Hepatic stellate cell (primary cell): ENCODE measurements at places on chromosomes 6 and 20.

DNA sequence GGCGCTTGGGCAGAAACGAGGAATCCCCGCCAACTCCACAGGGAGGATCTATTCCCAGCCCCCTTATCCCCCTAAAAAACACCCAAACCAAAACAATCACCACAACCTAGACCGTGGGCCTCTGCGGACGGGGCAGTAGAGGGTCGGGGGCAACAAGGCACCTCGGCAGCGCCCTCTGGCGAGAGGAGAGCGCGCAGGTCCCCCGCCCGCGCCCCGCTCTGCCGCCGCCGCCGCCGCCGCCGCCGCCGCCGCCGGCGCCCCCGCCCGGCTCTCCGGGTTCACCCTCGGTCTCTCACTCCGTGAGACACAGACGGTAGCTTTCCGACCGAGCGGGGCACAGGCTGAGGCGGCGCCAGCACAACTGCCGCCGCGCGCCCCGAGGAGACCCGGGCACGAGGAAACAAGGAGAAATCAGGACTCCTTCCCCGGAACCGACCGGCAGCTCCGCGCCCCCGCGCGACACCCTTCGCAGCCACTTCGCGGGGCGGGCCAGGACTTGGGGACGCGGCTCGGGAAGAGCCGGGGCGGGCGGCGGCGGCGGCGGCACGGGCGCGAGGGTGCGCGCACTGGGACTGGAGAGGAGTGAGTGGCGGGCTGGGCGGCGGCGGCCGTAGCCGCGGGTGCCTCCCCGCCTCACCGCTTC, at the start of gene SLC35F1:
Gene SLC35F1, plus strand, starts transcription at position 307 of the 643 bp plus-strand sequence.
- no peak for DNase-seq

DNA sequence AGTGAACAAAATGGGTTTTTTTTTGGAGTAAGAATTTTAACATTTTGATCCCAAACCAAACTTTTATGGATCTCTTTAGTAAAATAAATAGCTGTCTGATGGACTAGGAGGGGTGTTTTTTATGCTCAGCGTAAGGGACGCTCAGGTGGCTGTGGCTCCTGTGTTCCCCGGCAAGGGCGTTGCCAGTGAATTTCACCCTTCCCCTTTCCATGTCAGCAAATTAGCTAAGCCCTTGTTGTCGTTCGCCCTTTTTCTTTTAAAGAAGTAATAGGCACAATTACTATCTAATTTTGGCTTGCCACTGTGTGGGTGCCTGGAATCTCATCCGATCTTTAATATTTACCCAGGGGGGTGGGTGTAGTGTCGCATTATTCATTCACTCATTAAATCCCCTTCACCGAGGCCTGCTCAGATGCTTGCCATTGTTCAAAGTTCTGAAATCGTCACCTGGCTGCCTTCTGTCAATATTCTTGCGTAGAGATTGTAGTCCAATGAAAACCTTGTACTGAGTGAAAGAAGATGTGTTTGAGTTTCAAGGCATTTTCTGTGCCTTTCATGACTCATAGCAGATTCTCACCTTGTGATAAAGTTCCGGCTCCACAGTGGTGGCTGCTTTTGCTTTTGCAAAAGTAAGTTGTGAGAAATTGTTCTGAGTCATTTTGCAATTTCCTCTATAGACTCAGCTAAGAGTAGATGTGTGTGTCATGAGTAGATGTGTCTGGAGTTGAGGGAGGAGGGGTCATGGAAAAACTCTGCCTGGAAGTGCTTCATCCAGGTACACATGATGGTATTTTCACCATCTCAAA, 40.0 kb upstream of the CLDN20 start:
- peak; percentile 56 for DNase-seq

DNA sequence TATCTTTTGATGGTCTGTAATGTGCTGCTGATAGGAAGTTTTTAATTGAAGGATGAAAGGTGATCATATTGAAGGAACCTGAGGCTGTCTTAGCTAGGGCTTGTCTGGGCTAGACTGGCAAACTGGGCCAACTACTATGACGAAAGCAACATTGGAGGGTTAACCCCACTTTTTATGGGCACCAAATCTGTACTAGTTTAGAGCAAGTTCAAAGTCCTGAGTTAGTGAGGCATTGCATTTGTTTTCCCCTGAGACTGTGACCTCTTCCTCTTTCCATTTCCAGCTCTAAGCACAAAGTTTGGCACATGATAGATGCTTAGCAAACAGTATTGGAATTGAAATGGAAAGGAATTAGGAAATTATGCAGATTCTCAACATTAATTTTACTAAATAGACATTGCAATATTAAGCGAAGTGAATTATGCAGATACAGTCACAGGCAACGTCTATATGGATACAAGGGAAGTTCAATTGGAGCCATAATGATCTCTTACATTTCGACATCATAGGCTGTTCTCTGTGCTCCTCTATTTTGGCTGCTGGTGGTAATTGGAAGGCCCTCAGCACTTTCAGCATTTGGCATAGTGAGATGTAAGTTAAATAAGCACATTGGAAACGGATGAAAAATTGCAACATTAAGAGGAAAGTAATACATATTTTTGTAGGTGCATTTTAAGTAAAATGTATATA, 22.2 kb downstream of the CEP57L1 start:
- no peak for DNase-seq

DNA sequence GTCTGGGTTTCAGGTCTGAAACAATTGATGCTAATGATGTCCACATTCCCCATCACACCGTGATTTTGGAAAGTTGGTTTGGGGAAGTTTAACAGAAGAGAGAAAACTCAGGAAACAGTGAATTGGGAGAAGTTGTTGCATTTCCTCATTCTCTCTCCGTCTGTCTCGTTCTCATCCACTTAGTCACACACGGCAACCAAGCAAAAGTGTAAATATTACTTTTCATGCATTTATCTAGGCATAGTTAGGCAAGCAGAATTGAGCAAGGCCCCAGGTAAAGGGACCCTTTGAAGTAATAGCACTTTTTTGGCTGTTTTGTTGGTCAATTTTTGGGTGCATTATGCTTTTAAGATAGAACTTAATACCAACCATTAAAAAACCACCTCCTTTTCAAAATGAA, 137.0 kb upstream of the SULF2 start:
- no peak for DNase-seq

DNA sequence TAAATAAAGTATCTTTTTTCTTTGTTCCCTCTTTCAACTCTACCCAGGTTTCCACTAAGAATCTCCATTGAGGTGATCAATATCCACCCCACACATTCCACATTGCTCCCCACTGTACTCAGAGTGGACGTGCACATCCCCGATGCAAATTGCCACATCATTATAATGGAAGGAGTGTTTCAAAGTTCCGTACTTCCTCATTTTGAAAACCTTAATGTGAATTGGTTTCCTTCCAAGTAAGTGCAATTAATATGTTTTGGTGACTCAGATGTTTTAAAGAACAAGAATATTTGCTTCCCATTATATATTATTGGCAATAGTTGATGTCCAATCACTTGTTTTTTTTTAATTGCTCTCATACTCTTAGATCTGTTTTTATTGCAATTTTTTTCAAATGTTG, 463.6 kb downstream of the HACE1 start:
- DNase-seq: no peak

DNA sequence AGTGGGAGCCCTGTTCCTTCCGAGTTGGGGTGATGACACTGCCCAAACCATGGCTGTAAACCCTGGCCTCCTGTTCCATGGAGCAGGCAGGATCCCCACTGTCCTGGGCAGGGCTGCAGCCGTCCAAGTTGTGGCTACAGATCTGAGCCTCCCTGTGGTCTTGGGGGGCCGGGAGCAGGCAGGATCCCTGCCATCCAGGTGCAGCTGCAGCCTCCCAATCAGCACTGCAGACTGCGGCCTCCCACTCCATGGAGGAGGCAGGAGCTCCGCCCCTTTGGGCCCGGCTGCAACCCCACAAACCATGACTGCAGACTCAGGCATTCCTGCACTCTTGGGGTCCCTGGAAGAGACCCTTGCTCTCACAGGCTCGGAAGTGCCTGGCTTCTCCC, 872.1 kb upstream of the GJE1 start:
- no peak for DNase-seq

DNA sequence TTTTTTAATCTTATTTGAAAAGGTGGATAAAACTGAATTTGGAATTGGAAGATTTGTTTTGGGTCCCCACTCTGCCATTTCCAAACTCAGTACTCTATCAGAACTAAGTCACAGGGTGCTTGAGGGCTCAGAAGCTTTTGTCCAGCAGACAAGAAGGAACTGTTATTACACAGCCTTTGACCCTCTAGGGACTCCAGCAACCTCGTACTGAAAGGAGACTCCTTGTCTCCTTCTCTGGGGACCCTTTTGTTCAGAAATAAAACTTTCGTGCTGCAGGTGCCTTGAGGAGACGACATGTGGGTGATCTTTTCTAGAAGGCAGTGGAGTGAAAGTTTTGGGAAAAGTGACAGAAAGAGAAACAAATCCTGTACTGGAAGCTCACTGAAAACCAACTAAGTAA, 7.4 kb upstream of the POLR1H start:
- no peak for DNase-seq

GRCh38 chr6:13579911-13580310, 5.5 kb downstream of the SIRT5 start:
- DNase-seq: no peak

DNA sequence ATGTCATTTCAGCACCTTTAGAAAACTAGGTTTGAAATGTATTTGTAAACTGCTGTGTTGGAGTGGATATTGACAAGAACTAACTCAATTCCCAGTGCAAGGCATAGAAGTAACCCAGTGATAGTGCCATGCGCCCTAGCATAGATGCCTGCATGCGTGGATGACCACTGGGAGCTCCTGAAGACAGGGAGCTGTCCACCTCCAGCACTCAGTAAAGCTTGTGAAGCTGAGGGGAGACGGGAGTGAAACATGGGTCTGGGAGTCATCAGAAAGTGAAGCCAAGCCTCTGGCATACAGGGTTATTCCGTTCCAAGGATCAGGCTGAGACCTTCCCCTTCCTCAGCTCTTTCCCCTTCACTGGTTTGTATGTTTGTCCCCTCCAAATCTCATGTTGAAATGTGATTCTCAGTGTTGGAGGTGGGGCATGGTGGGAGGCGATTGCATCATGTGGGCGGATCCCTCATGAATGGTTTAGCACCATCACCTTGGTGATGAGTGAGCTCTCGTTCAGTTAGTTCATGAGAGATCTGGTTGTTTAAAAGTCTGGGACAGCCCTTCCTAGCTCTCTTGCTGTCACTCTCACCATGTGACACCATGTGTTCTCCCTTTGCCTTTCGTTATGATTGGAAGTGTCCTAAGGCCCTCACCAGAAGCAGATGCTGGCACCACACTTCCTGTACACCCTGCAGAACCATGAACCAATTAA, 146.5 kb upstream of the FERMT1 start:
- DNase-seq: no peak

DNA sequence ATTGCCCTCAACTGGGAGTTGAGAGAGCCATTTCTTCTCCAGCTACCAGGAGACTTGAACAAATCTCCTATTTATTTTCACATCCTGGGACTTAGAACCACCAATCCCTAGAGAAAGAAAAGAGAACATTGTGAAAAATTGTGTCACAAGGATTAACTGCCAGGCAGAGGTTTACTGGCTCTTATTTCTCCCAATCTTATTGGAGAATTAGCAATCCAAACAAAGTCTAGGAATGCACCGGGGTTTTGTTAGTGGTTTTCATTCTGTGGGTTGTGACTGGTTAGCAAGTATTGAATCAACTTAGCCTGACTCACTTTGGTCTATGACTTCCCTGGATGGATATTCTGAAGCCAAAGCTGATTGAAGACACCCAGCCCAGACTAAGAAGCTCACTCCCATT, 21.2 kb upstream of the ENPP5 start:
- peak; percentile 61 for DNase-seq
